ENCODE measurements at places on chromosomes 7 and 10. TPM values are rescaled to one million over a fixed set of nuclear protein-coding genes. Genes with fewer than 3 reads are reported as not detected.

Gene IFIT1B
- total RNA-seq = not detected

Gene ELN
- 0.38 TPM for total RNA-seq

Gene GATA3
- 0.76 TPM for total RNA-seq

Gene LDB1
- total RNA-seq = 63.0 TPM

Gene CISD1
- 15.6 TPM for total RNA-seq

Gene DRGX
- not detected for total RNA-seq

Gene ITPRID1
- not detected for total RNA-seq

Gene ADRB1
- total RNA-seq = not detected

Gene SPDYE5
- total RNA-seq = not detected

Gene ZNF655
- total RNA-seq = 48.9 TPM

Gene PNLIPRP1
- total RNA-seq = not detected

Gene ELFN1
- total RNA-seq = 0.49 TPM

Gene SFRP4
- total RNA-seq = 27.4 TPM

Gene FFAR4
- not detected for total RNA-seq

Gene CRHR2
- not detected for total RNA-seq

Gene ASAH2
- 0.33 TPM for total RNA-seq

Gene ASZ1
- total RNA-seq = not detected

Gene HYAL4
- not detected for total RNA-seq

Gene ANKRD61
- total RNA-seq = not detected

Gene TRIL
- total RNA-seq = 9.9 TPM

Gene CADPS2
- 6.4 TPM for total RNA-seq

Gene PPP1R3C
- 8.2 TPM for total RNA-seq

Gene BCAP29
- 40.9 TPM for total RNA-seq

Gene WDR86
- total RNA-seq = 43.2 TPM

Gene LIPM
- total RNA-seq = not detected

Gene LBX1
- not detected for total RNA-seq

Gene JCAD
- total RNA-seq = 9.0 TPM

Gene MYO1G
- total RNA-seq = under 0.01 TPM

Gene CEP41
- 13.4 TPM for total RNA-seq

Gene CCNJ
- total RNA-seq = 6.8 TPM

Gene SPDYE16
- not detected for total RNA-seq

Gene MBLAC1
- total RNA-seq = 2.2 TPM

Gene POU6F2
- total RNA-seq = not detected

Gene CYP3A7
- total RNA-seq = not detected

Gene LRGUK
- 0.13 TPM for total RNA-seq

Gene LRRC17
- 71.7 TPM for total RNA-seq

Gene SLC39A12
- not detected for total RNA-seq

Gene ERVW-1
- not detected for total RNA-seq

Gene PCBD1
- 108 TPM for total RNA-seq

Gene LMBR1
- 29.3 TPM for total RNA-seq

Gene NRG3
- total RNA-seq = 3.3 TPM

Gene TAS2R41
- total RNA-seq = not detected

Gene CAMK1D
- total RNA-seq = 2.0 TPM

Gene ZNF727
- total RNA-seq = not detected

Gene SMO
- 21.0 TPM for total RNA-seq

Gene PKD2L1
- not detected for total RNA-seq

Gene GRID2IP
- under 0.01 TPM for total RNA-seq

Gene OR6B1
- total RNA-seq = not detected

Gene AFAP1L2
- total RNA-seq = 14.5 TPM

Gene LEP
- total RNA-seq = not detected
